Fibroblast of skin of scalp (primary cell): ENCODE measurements at places on chromosomes 7 and 10.

DNA sequence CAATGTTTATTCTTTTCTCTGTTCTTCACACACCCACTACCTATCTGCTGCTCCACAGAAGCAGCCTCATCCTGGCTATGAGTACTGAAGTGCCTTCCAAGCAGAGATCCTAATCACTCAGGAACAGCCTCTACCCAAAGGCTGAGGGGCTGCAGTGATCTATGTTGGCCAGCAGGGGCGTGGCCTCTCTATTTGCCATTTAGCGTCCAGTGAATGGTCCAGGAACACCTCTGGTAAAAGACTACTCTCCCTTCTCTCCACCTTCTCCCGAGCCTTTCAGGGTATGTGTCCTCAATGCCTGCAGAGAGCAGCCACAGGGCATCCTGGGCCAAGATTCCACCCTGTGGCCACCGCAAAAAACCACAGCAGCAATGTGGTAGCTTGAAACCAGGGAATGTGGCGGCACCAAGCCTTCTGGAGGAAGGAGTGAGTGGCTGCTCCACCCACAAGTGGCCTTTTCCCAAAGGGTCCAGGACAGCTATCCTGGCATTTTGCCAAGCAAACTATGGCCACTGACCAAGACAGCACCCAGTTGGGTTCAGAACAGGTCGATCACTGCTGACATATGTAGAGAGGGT is 70.9 kb downstream of the SYPL1 start:
- no peak for DNase-seq

DNA sequence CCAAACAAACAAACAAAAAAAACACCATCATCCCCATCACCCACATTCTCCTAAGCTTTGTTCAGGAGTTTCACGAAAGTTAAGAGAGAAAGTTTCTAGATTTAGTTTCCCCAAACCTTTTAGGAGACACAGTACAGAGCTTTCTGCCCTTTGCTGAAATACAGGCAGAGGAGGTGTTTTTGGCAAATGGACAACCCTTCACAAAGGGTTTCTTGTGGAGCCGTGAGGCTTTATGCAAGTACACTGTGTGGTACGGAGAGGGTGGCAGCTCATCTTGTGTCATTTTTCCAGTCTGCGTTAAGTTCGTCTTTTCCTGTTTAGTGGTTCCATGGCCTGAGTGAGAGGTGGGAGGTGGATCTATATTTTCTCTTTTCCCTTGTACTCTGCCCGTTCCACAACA is 215.5 kb upstream of the PRKCQ start:
- no peak for DNase-seq

DNA sequence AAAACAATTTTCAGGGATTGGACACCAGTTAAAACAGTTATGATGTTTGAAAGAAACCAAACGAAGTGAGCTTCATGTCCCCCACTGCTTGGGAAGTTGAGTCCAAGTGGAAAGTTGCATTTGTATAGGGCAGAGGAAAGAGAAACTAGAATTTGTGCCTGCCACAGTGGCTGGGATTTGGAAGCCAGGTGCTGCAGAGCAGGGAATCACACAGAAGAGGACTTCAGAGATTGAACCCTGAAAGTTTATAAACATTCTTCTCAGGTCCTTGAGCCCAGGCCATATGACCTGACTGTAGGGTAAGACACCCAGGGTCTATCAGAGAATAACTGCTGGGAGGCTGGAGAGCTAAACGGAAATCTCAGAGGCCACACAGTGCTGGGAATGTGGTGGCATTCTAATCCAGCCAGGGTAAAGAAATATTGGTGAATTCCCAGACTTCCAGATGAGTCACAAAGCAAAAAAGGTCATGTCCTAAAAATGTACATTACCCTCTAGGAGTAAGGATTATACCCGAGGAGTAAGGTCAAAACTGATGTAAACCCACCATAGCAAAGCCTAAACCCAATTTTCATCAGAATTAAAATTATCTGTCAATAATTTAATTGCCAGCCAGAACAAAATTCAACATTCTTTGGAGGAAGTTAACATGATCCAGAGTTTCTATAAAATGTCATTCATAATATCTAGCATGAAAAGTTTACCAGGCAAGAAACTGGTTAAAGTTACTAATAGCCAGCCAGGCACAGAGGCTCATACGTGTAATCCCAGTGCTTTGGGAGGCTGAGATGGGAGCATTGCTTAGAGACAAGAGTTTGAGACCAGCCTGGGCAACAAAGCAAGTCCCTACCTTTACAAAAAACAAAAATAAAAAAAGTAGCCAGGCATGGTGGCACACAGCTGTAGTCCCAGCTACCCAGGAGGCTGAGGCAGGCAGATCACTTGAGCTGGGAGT is 31.2 kb downstream of the TOMM7 start:
- DNase-seq, result peak; percentile 65

DNA sequence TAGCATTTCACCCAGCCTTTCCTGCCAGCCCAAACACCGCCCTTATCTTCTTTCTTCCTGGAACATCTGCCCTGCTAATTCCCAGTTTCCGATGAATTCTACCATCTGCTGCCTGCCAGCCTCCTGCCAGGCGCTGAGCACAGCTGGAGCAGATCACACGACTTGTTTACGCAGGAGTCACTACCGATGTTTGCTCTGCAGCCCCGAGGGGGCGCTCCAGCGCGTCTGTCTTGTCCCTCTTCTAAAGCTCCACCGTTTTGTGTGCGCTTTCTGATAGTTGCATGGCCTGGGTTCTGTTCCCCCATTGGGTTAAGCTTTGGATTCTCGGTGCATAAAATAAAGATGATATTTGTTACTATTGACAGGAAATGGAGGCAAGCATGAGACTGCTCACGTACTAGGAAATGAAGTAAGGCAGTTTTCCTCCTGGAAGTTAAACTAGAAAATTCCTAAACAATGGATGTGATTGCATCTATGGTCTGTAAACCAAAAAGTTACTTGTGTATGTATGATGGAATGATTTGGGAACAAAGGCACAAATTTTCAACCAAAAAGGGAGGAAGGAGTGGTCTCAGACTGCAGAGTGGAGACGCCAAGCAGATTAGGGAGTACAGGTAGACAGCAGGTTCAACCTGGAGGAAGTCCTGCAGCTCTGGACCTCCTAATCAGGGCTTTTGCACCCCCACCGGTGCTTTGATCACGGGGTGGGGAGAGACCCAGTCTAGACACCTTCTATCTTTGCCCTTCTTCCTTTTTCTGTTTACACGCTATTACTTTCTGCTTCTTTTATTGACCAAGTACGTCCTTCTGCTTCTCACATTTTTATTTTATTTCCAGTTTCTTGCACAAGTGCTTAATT is 2.2 kb upstream of the RBM17 start:
- DNase-seq, result peak; percentile 82

GRCh38 chr7:85289279-85289678 is 102.4 kb upstream of the SEMA3D start:
- DNase-seq, result no peak

GRCh38 chr7:128453836-128454804 is 1.6 kb upstream of the HILPDA start:
- peak; percentile 89 for DNase-seq
